Activated CD4-positive, alpha-beta T cell treated with anti-CD3 and anti-CD28 coated beads for 1 hour (primary cell): ENCODE measurements at places on chromosomes 2 and 18.

- no peak for DNase-seq
Measured at GRCh38 chr18:36522509-36522908, 225.0 kb downstream of the FHOD3 start.

- no peak for DNase-seq
Measured at GRCh38 chr2:43041661-43042360, 184.6 kb downstream of the ZFP36L2 start.

DNA sequence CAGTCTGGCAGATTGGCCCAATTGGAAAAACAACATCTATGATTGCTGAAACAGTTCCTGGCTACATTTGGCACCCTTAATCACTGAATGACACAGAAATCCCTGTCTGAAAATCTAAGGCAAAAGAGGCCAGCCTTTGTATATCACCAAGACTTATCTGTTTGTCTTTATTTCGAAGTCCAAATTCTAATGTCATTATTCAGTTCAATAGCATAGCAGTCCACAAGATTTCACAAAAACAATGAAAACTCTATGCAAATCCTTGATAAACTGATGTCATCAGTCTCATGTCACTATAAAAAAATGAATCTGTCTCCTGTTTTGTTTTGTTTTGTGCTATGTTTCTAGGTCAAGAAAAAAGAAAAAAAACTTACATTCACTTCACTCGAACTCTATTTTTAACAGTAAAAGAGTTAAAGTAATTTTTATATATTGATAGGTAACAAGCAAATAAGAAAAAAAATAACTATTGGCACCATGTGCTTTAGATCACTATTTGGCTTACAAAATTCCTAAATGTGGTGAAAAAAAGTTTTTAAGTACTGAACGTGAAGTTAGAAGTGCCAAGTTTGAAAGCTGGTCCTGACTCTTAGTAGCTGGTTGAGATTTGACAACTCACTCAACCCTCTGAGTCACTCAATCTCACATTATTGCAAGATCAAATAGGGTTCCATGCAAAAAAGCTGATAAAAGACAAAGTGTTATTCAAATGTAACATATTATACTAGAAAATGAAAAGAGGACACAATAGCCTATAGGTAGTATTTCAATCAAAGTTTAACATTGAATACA, 359.3 kb downstream of the IRS1 start:
- DNase-seq, result no peak

- DNase-seq, result no peak
Measured at GRCh38 chr2:18161681-18162080, 283.2 kb downstream of the KCNS3 start.

DNA sequence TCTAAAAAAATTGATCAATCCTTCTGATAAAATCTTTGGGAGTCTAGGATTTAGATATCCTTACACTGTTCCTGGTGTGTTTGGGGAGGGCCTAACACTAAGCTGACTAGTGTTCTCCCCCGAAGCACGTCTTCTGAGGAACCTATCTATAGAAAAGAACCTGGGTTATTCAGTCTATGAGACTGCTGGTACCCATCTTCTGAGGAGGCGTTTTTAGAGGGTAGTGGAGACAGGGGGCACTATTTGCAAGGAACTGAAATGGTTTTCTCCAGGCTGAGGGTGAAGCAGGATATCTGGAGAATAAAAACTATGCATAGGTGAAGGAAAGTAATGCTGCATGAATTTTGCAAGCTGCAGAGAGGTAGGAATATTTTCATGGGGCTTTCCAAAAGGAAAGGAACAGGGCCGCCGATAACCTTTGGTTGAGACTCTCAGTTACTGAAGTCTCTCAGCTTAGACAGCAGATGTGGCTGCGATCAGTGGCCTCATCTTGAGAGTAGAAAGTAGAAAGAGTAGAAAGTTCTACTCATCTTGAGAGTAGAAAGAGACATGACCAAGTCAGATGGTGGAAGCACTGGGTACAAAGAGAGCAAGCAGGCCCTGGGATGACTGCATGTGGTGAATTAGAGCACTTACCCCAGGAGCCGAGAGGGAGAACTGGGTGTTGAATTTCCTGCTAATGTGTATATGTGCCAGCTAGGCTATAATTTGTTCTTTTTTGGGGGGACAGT, 31.8 kb upstream of the KCNE4 start:
- DNase-seq, result no peak

DNA sequence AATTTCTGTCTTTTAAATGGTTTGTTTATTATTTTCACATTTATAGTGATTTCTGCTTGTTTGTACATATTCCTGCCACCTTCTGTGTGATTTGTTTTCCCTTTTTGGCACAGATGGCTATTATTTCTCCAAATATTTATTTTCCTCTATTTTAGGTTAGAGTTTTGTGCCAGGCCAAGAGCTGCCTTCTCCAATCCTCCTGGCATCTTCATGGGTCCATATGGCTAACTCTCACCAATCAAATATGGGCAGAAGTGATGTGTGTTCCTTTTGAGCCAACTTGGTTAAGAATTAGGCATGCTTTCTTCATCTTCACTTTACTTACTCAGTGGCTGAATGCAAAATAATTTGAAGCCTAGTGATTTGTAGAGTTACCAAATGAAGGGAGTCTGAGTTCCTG, 697.1 kb upstream of the CELF4 start:
- no peak for DNase-seq

GRCh38 chr2:19021721-19022120, 336.7 kb downstream of the OSR1 start:
- no peak for DNase-seq

GRCh38 chr18:10518595-10519255, 7.1 kb upstream of the NAPG start:
- DNase-seq, result no peak

DNA sequence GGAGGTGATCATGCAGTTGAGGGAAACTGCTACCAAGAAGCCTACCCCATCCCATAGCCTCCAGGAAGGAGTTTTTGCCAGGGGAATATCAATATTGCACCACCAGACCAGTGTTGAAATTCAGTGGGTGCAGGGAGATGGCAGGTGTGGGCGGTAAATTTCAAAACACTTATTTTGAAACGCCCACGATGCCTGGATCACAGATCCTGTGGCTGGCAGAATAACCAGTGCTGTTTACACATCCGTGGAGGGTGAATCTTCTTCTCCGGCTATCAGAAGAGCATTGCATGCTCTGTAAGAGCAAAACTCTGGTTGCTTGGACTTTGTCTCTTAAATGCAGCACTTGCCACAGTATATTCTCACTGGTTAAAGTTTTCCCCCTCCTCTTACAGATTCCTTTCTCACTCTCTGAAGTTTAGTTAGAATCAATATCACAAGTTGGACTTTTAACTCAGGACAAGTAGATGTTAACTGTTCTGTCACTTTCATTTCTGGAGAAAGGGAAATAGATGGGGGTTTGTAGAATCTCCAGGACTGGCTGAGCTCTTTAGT, 70.5 kb upstream of the ZCCHC2 start:
- no peak for DNase-seq

DNA sequence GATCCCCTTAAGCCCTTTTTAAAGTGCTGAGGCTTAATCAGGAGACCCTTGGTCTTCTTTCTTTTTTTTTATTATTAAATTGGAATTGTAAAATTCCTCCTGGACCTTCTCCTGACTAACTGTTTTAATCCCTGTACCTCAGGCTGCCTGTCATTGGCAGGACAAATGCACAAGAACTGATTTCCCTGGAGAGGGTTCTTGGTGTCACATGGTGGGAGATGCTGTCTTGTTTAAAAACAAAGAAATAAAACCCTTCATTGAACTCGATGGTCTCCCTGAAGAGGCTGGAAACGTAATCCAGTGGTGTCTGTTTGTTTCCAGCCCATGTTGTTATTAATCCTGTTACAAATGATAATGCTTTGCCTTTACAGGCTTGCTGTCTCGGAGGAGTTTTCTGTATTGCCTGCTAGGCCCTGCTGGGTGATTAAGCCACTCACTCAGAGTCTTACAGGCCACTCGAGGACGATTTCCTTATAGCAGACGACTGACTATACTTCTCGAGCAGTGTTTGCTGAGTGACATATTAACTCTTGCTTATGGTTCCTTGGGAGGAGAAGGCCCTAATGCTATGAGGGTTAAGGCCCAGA, 100.5 kb upstream of the MGAT5 start:
- no peak for DNase-seq

DNA sequence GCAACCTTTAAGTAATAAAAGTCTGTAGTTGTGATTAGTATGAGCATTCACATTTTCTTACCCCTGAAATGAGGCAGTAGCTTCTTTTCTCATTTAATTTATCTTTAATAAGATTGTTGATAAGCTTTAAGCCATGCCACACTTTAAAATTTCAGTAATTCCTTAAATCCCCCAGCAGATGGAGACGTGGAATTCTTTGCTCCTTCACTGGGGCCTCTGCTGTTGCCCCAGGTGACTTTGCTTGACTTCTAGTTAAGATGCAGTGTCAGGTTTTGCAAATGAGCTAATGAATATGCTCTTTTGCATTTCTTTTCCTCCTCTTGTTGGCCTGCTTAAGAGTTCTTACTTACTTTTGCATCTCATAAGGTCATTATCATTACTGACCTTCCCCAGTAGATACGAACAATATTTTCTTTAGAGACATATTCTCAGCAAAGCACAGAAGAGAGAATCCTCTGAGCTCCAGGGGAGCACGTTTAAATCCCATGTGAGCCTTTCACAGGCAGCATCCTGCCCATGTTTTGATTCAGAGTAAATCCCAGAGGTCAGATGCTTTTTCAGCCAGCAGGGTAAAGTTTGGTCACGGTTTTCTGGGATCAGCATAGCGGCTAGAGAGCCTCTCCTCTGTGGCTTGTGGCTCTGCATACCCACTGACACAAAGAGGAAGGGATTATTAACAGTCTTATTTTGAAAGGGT, 222.9 kb downstream of the PTPRM start:
- no peak for DNase-seq

GRCh38 chr2:72289736-72290135, 142.1 kb upstream of the CYP26B1 start:
- DNase-seq, result no peak

GRCh38 chr18:48902856-48903601, 47.7 kb downstream of the SMAD7 start:
- no peak for DNase-seq

GRCh38 chr2:130387804-130388203, 31.9 kb downstream of the PTPN18 start:
- DNase-seq, result no peak
